Stimulated activated CD4-positive, alpha-beta T cell treated with anti-CD3 and anti-CD28 coated beads, Interleukin-1b, Interleukin-23, amount 100 ng/mL, for 48 hours (primary cell): ENCODE measurements at places on chromosomes 1 and 21.

- DNase-seq: no peak
Measured at GRCh38 chr1:172515436-172515835, 17.5 kb upstream of the SUCO start.

DNA sequence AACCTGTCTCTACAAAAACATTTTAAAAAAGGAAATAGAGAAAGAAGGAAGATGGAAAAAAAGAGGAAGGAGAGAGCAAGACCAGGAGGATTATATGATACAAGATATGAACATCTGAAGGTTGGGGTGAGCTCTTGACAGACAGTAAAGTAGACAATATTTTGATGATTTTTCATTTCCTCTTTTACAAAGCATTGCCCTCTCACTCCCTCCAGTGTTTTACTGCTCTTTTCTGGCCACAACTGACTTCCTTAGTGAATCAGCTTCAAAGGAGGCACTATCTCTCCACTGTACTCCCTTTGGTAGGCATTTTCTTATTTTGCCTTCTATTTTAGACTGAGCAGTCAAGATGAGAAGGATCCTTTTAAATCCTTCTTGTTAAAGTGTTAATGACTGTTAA, 296.7 kb downstream of the KCTD3 start:
- no peak for DNase-seq

DNA sequence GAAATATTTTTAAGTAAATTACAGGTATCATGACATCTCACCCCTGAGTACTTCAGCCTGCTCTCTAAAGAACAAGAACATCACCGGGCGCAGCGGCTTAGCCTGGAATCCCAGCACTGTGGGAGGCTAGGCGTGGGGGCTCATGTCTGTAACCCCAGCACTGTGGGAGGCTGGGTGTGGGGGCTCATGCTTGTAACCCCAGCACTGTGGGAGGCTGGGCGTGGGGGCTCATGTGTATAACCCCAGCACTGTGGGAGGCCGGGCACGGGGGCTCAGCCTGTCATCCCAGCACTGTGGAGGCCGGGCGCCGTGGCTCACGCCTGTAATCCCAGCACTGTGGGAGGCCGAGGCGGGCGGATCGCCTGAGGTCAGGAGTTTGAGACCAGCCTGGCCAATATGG, 7.7 kb upstream of the CDK11B start:
- no peak for DNase-seq

DNA sequence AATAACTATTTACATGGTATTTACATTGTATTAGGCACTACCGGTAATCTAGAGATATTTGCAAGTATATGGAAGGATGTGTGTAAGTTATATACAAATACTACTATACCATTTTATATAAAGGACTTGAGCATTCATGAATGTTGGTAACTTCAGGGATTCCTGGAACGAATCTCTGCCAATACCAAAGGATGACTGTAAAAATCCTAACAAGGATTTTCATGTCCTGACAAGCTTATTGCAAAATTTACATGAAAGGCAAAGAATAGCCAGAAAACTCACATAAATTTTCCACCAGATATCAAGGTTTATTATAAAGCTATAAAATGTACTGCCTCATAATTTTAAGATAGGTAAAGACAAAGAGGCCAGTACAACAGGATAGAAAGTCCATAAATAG, 325.2 kb upstream of the NRIP1 start:
- DNase-seq: no peak

- DNase-seq: no peak
Measured at GRCh38 chr1:222392556-222392955, 155.3 kb downstream of the HHIPL2 start.

- DNase-seq: no peak
Measured at GRCh38 chr21:38842079-38842478, 36.4 kb downstream of the ETS2 start.

DNA sequence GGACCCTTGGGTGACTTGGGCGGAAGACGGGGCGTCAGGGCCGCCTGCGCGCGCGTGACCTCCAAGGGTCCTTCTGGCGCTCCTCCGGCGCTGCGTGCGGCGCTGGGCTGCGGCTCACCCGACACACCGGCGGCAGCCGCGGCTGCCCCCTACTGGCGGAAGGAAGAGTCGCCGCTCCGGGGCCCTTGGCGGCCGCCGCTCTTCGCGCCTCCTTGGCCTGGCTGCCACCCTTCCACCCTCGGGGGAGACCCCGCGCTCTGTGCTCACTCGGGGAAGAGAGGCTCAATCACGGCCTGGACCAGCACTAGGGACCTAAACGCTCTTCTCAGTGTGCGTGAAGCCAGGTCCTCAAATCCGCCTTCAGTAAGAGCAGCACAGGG, 89.7 kb downstream of the DMRTA2 start:
- peak; percentile 58 for DNase-seq

DNA sequence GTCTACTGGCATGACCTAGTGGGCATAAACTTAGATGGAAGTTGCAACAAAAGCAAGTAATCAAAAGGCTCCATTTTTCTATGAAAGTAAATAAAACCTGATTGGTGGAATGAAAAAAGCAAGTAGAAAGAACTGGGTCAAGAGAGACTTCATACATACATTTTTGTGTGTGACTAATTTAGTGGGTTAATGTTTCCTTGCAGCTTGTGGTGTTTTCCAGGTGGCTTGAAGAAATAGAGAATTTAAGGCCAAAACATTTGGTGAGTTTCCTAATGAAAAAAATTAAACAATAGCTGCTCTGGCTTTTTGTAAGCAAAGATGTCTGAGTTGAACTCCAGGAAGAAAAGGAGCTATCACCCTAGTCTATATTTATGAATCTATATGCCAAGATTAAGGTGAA, 71.0 kb downstream of the ZC3H11B start:
- DNase-seq: no peak

DNA sequence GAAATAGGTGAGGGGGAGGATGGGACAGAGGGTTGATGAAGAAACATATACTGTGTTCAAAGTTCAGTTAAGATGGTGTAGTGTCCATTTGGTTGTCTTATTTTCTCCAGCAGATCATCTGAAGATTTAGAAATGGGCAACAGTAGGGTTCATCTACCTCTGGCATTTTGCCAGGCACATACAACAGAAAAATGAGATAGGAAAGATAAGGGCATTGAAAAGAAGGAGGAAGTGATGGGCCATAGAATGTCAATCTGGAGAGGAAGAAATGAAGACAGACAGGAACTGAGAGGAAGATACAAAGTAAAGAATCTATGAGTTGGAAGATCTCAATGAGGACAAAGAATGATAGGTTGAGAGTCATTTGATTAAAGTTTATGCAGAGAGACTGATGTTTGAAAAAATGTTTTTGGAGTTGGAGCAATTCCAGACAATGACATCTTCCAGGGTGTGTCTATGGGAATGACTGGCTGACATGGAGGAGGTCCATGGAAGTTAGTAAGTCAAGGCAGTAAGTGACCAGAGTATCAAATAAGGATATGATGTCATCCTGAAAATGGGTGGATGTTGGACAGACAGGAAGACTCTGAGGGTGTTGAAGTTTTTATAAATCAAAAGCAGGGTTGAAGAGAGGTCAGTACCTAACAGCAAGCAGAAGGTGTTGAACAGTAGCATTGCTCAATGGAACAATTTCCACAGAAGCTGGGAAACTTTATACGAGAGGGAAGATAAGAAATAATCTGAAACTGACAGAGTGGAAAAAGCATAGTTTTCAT, 18.7 kb upstream of the CD55 start:
- no peak for DNase-seq

DNA sequence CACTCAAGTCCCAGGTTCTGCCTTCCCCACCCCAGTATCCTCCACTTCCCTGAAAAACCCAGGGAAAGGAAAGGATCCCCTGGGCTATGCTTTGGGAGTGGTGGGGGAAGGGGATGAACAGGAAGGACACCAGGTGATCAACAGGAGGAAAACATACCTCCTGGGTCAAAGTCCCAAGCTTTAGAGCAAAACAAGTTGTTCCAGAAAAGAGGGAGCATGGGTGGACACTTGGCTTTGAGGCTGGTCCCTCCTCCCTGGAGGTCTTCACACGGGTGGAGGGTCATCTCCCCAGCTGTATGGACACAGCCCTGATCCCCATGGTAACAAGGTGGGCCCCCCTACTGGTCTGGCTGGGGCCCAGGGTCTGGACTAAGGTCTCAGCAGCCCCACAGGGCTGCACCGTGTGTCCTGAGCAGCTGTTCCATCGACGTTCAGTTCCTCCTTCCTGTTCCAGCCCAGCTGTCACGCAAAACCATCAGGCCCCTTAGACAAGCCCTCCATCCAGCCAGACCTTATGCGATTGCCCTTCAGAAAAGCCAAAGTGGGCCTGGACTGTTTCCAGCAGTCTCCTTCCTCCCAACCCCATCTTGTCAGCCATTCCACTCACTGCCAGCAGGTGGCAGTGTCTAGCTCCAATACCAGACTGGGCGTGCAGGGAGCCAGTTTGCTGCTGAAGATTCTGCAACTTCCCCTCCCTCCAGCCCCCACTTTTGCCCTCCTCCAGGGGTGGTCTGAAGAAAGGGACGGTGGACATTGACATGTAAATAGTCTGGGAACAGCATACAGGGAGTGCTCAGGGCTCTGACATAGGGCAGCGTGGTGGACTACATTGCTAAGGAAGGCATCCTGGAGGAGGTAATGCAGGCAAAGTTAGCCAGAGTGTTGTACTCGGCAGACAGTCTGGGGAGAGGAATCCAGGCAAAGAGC, 2.9 kb upstream of the PDZK1IP1 start:
- peak; percentile 61 for DNase-seq

GRCh38 chr1:165686121-165686970, 12.0 kb downstream of the ALDH9A1 start:
- no peak for DNase-seq

DNA sequence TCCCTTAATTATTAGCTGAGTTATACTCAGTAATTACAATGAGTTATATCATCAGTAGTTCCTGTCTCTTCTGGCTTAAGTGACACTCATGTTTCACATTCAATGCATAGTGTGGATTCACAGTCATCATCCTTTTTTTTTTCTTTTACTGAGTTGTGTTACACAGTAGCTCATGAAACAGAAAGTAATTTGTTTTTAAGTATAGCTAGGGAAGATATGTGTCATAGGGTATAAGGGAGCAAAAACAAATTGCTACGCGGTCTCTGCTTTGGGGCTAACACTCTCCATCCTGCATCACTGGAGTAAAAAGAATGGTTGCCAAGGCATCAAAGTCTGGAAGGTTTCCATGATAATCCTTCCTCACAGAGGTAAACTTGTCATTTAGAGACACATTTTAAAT, 971.7 kb upstream of the NCAM2 start:
- DNase-seq: no peak

- DNase-seq: peak; percentile 9
Measured at GRCh38 chr1:7783178-7783711, 846 bp upstream of the PER3 start.

DNA sequence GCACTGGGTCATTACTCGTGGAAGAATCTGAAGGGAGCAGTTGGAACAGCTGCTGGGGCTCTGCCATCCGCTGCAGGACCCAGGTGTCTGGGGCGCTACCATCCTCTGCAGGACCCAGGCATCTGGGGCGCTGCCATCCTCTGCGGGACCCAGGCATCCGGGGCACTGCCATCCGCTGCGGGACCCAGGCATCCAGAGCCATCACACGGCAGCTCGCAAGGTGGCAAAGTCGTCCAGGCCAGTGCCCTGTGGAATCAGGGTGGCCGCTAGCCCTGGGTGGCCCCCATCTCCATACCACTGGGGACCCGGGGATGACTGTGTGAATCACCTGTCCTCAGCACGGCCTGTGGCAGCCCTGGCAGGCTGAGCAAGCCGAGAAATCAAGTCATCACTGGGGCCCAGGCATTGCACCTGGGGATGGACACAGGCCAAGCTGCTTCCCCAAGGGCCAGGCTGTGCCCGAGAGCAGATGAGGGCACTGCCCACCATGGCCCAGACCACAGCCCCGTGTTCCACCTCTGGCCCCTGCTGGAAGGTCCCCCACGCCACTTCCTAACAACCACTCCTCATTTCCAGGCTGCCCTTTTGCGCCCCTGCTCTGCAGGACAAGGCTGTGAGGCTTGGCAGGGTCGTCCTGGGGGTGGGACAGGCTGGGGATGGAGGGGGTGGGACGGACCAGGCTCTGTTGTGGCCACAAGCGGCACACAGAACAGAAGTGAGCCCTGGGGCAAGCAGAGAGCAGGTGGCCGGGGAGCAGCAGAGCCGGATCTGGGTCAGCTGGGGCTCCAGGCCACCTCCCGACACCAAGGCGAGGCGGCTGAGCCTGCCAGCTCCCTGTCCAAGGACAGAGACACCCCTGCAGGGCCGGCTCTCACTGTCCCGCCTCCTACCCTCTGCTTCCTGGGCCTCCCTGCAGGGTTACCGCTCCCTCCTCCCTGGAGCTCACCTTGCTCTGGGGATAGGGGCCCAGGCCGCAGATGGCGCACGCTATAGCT, 12.7 kb downstream of the GABRD start:
- DNase-seq: no peak

GRCh38 chr1:175383239-175383638, 190.7 kb upstream of the KIAA0040 start:
- no peak for DNase-seq

DNA sequence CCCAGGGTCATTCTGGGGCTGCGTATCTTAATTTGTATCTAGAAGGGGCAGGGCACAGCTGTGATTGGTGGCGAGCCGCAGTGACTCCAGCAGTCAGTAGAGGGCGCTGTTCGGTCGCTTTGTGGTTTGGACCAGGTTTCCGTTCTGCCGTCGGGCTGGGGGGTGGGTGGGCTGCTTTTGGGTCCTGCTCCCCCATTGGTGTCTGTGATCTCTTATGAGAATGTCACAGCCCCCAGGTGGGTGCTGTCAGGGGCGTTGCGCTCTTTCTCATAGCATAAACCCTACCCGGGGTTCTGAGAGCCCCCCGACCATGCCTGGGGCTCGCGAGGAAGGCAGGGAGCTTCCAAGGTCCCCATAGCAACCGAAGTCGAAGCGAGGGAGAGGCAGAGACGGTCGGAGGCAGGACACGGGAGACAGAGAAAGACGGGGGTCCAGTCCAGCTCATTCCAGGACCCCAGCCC, 5.4 kb downstream of the TFF3 start:
- peak; percentile 73 for DNase-seq

- DNase-seq: no peak
Measured at GRCh38 chr1:201153474-201154388, 543 bp downstream of the TMEM9 start.

GRCh38 chr1:110426854-110427253, 19.4 kb upstream of the LAMTOR5 start:
- DNase-seq: no peak

DNA sequence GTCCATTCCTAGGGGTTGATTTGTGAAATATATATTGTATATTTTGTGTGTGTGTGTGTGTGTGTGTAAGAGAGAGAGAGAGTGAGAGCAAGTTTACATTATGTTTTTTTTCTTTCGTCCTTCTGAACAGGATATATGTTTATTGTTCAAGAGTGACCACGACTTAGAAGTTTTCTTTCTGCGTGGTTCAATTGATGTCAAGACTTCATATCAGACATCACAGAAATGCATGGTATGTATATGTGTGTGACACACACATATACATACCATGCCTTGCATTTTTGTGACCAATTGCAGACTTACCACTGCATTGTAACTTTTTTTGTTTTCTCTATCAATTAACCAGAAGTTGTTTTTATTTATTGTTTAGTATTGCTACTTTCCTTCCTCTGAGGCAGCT, 2.5 kb downstream of the RASAL2 start:
- no peak for DNase-seq

- no peak for DNase-seq
Measured at GRCh38 chr1:220239966-220240365, 32.3 kb downstream of the RAB3GAP2 start.

GRCh38 chr21:17461014-17461413, 51.8 kb upstream of the CXADR start:
- no peak for DNase-seq

- DNase-seq: no peak
Measured at GRCh38 chr1:198268784-198269645, 112.2 kb downstream of the NEK7 start.
